ENCODE measurements at places on chromosomes 2 and 18.
A peak's percentile ranks its signal among the peaks of the same experiment; 100 is the strongest.

- DNase-seq, result no peak
Observed at GRCh38 chr2:149894226-149894625, 306.7 kb upstream of the MMADHC start.

DNA sequence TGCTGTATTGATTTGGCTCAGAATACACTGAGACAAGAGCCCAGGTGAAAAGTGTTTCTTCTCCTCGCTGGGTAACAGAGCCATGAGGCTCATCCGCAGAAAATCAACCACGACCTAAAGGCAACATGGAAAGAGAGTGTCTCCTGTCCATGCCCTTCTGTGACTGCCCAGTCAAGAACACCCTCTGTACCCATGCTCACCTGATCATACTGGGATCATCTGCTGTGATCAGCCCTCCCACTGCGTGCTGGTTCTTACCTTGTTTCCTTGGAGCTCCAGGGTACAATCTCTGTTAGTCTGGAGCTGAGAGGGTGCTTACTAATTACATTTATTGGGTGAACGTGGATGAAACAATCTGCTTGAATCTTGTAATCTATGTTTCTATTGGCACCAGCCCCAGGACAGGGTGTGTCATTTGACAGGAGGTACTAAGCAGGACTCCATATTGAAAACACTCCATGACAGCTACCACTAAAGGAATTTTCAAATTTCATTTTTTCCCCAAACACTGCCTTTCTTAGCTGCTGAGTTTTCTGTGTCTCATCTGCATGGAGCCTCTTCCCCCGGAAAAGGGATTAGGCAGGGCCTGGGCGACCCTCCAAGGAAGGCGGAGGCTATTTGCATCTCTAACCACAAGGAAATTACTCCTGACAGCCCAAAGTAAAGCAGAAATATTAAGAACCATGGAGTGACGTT is 39.7 kb upstream of the GRP start:
- no peak for DNase-seq

GRCh38 chr2:166841679-166842078 is 46.6 kb upstream of the XIRP2 start:
- no peak for DNase-seq

DNA sequence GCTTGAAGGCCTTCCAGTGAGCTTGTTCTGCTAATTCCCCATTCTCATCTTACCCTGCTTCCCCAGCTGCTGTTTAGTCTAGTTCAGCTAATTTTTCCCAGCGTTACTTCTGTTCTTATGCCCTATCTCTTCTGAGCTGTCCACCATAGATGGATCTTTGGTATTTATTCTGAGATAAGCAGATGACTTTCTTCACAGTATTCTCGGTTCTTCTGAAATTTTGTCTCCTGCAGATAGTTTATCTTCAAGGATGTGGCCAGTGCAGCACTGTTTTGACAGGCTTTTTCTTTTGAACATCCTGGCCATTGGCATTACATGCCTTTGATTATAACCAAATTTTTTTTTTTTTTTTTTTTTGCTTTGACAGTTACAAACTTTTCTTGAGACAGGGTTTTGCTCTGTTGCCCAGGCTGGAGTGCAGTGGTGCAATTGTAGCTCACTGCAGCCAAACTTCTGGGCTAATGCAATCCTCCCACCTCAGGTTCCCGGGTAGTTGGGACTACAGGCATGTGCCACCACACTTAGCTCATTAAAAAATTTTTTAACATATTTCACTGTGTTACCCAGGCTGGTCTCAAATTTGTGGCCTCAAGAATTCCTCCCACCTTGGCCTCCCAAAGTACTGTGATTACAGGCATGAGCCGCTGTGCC is 134.2 kb downstream of the WDSUB1 start:
- DNase-seq, result no peak

DNA sequence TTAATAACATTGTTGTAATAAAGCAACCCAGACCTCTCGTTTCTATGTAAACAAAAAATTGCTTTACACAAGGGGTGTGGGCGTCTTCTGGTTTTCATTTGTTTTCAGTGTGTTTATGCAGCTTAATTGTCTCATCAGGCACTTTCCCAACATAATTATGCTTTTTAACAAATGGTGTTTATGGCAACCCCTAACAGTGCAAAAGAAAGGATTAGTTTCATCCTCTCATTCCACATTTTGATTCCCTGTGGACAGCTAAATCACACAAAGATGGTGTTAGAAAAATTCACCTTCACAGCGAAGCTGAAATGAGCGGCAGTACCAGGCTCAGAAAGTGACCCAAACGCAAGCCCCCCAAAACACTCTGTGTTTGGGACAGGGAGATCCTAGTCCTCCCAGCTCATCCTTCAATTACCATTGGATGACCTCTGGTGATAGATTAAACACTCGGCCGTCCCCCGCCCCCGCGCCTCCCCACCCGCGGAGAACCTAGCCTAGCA is 724 bp downstream of the FTCDNL1 start:
- peak; percentile 82 for DNase-seq

DNA sequence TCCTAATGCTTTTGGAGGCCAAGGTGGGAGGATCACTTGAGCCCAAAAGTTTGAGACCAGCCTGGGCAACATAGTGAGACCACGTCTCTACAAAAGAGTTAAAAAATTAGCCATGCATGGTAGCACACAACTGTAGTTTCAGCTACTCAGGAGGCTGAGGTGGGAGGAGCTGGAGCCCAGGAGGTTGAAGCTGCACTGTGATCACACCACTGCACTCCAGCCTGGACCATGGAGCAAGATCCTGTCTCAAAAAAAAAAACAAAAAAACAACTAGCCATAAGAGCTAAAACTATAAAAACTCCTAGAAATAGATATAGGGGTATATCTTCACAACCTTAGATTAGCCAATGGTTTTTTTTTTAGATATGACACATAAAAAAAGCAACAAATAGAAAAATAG is 16.9 kb upstream of the COL6A3 start:
- no peak for DNase-seq
